ENCODE measurements at places on chromosomes 5 and 9.

GRCh38 chr9:110126986-110127864, 80.7 kb downstream of the C9orf152 start:
- peak; percentile 79 for DNase-seq

GRCh38 chr9:112917987-112918362, 27.3 kb upstream of the SLC46A2 start:
- DNase-seq: no peak

- DNase-seq: no peak
Observed at GRCh38 chr9:20573023-20573422, 49.3 kb downstream of the MLLT3 start.

- DNase-seq: no peak
Observed at GRCh38 chr9:110175275-110175968, 32.5 kb downstream of the C9orf152 start.

- DNase-seq: no peak
Observed at GRCh38 chr5:157046041-157046440, 12.9 kb downstream of the HAVCR1 start.

DNA sequence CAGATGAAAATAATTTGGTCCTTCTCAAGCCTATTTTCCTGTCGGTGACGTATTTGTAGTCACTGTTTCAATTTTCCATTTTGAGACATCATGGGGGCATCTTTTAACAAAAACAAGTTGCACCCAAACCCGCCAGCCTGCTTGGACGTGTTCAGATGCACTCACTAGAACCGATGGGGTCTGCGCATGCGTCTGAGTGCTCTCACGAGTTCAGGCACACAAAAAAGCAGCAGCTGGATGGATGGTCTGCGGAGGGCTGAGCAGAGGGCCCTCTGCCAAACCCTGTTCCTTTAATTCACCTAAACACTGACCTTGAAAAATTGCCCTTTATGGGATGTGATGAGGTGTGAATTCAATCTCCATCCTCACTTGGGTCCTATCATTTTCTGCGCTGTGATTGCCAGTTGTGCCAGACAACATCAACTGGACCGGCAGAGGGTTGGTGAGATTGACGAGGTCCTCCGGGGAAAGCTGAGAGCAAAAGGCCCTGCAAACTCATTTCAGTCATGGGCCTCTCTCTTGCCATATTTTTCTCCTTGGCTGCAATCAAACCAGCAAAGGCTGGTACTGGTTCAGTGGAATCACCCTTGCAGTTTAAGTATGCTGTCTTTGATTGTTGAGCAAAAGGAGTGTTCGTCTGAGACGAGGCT, 251.9 kb downstream of the NFIB start:
- DNase-seq: no peak

DNA sequence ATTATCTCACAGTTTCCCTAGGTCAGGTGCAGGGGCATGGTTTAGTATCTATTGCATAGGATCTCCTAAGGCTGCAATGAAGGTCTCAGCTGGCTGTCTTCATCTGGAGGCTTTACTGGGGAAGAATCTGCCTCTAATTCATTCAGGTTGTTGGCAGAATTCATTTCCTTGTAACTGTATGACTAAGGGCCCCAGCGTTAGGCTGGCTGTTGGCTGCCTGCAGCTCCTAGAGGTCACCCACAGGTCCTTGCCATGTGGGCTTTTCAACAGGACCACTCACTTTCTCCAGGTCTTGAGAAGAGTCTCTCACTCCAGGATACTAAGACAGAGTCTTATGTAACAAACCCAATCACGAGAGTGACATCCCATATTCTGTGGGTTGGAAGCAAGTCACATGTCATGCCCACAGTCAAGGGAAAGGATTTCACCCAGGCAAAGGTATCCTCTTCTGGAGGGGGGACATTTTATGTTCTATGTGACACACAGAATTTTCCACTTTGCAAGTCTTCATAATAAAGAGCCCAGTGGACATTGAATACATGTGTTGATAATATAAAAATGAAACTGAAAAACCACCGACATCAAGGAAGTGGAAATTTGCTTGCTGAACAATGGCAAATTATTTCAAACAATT, 38.2 kb downstream of the HMHB1 start:
- no peak for DNase-seq

DNA sequence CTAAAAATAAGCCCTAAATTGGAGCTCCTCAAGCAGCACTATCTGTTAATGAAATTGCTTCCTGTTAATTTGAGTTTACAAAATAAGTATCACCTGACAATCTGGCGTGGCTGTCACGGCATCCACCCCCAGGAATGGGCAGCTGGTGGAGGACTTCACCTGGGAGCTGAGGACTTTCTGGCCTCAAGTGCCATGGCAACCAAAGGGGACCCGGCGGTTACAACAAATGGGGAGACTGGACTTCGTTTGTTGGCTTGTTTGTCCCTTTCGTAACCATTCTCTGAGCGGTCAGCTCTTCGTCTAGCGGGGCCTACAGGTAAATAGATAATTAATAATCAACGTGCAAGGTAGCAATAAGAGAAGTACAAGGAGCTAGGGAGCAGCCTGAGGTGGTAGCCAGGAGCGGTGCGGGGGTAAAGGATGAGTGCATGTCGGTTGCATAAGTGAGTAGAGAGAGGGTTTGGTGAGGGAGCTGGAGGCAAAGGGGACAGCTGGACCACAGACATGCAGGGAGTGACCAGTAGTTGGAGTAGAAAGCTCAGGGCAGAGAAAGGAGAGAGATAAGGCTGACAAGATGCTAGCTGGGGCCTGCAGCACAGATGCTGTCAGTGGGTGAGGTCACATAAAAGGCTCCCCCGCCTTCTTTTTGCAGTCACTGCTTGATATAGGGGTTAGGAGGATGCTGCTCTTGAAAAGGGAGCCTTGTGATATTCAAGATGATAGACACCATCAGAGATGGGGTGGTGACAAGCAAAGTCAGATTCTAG, 62.5 kb downstream of the HSPA4 start:
- DNase-seq: no peak

DNA sequence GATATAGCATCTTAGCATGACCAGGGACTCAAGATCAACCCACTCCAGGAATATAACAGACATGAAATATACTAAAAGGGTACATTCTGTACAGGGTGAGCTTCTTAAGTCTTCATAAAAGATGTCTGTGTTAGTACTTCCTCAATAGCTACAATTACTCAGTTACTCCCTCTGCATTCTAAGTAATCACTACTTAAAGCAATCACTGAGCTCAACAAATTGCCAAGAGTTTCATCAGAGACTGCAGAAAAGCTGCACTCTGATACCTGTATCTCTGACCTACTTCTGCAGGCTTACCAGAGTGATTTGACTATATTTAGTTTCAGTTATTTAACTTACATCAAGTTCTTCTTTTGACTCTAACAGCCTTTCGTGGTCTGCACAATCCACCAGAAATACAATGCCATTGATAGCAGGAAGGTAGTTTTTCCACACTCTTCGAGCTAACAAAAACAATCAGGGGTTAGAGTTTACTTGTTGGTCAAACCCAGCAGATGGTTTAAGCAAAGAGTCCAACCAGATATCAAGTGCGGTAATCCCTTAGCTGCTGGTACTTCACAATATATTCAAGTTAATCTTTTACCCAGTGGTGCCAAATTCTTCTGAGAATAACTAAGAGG, 23.3 kb downstream of the SAR1B start:
- no peak for DNase-seq

- no peak for DNase-seq
Observed at GRCh38 chr9:38421498-38422211, 2.6 kb downstream of the IGFBPL1 start.

DNA sequence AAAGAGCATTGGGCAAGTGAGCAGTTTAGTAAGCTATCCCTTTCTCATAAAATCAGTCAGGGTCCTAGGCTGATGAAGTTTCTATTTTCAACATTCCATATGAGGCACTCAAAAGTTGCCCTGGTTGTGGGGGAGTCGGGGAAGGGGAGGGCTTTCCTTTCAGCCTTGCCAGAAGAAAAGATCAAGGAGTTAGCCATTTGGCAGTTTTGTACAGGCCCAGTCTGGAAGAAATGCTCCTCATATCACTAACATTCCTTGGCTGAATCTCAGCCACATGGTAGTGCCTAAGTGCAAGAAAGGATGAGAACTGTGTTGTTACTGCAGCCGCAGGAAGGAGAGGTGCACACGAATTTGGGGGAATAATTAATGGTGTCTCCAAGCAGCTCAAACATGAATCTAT, 60.8 kb downstream of the ZNF474 start:
- DNase-seq: no peak

DNA sequence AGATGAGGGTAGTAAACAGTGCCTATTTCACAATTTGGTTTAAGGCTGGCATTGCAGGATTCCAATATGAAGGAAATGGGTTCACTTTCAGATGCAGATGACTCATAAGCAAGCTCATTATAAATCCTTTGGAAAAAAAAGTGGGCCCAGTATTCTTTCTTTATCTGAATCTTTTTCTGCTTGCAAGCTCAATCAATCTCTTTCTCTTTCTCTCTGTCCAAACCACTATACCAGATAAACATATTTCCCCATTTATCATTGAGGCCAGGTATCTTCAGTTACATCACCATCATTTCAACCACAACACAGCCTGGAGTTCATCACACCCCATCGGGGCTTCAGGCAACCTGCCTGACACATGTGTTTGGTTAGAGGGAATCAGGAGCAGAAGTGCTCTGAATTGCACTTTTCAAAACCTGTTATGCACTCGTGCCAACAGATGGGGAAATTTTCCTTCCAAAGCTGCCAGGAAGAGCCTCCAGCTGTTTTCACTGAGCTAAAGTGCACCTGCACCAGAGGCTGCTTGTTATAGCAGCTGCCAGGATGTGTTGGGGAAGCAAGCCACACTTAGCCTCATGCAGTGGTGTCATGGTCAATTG, 30.0 kb upstream of the MAMDC2 start:
- DNase-seq: no peak

DNA sequence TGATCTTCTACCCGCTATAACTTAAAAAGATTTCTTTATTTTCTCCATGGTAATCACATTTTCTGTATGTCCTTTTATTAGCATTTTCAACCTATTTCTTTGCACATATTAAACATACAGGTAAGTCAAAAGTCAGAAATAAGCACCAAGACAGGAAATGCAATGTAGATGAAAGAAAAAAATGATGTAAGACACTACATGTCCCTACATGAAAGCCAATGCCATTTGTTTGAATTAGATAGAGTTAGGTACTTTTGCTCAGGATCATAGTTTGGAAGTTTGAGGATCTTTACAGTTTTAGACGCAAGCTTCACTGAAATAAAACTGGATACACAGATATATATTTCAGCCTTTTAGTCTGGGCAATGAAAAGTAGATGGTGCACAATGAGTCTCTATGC, 453.1 kb upstream of the MEF2C start:
- no peak for DNase-seq

- DNase-seq: no peak
Observed at GRCh38 chr9:23537192-23538066, 288.6 kb downstream of the ELAVL2 start.

DNA sequence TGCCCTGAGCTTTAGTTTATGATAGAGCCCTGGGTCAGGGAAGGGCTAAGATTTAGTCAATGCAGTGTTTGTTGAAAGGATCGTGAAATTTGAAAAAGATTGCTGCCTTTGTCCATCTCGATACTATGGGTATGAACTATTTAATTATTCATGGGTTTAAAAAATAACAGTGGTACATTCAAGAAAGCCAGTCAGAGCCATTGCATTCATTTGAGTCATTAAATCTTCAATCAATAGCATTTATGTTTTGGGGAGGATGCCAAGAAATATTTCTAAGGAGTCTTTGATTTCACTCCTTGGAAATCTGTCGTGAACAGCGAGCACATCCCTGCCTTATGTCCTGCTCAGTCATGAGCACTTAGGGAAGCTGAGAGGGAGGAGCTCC, 54.4 kb upstream of the LRRTM2 start:
- DNase-seq: no peak

DNA sequence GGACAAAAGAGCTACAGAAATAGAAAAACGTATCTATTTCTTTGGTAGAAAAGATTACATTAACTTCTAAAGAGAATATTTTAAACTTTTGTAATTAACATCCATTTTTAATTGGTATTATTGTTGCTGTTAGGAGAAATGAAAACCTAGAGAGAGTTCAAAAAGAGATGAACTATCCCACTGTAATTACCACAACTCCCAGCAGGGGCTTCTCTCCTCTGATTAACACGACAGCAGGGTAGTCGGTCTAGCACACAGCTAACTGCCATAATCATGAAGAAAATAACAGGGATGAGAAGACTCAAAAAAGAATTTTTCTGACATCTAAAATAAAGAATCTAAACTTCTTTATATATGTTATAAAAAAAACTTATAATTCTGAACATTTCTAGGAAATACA, 86.2 kb upstream of the CDH9 start:
- no peak for DNase-seq

GRCh38 chr5:28685794-28686193, 1647.4 kb upstream of the CDH9 start:
- DNase-seq: no peak

DNA sequence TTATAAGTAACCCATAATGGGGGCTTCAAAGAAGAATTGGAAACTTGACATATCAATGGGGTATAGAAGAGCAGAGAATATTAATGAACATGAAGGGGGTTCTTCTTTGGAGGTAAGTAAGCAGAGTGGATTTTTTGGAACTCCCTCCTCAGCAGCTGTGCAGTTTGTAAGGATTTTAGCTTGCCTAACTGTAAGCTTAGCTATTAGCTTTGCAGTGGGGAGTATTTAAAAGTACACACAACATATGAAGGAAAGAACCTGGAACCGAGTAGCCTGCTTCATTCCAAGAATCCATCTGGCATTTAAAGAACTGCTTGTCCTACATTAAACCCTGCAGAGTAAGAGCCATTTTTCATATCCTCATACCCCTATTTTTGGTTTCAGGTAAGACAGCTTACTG, 2.2 kb upstream of the PBX3 start:
- DNase-seq: no peak

GRCh38 chr5:579746-580366, 32.3 kb upstream of the CEP72 start:
- no peak for DNase-seq

- no peak for DNase-seq
Observed at GRCh38 chr5:154783774-154784460, 28.7 kb downstream of the LARP1 start.

DNA sequence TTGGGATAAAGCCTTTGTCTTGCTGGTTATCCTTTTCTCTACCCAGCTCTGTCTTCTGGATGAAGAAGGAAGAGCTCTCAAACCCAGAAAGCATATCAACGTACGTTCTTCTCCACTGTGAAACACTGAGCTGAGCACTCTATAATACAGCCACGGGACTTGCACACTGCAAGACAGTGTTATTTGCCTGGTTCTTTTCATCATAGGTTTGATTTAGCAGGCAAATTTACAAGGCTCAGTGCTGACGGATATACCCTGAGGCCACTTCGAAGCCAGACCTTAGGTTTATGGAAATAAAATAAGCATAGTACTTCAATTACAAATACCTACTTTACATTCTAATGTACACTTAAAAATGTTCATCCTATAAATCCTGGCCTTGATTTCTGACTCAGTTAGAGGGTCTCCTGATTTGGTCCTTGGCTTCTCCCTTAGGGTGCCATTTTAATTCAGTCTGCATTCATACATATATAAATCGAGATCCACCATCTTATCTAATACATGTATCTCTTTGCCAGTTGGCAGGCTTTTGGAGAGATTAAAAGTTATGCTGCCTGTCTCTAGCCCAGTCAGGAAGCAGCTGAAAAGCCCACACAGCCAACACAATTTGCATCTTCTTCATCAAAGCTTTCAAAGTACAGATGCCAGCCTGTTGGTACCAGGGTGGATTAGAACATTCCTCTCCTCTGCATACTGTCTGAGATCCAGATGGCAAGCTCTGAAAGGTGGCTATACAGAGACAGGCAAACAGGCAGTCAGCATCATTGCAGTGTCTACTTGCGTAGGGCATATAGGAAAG, 194.4 kb downstream of the DEPDC1B start:
- no peak for DNase-seq

- DNase-seq: no peak
Observed at GRCh38 chr5:120367896-120368634, 96.0 kb upstream of the PRR16 start.
